Activated naive CD4-positive, alpha-beta T cell treated with anti-CD3 and anti-CD28 coated beads, Interleukin-2, amount 10 ng/mL, durations not matched to agents 5 hours and 36 hours (primary cell): ENCODE measurements at places on chromosomes 5 and 9. TPM values are rescaled to one million over a fixed set of nuclear protein-coding genes. Genes with fewer than 3 reads are reported as not detected.

Gene TEK
- not detected for total RNA-seq

Gene CYLC2
- not detected for total RNA-seq

Gene CBY3
- total RNA-seq, result 0.71 TPM

Gene IL31RA
- total RNA-seq, result not detected

Gene EIF4EBP3
- 13.2 TPM for total RNA-seq

Gene F2RL1
- 2.0 TPM for total RNA-seq

Gene NPR3
- total RNA-seq, result not detected

Gene PLAC8L1
- not detected for total RNA-seq

Gene TLR4
- total RNA-seq, result 0.15 TPM

Gene PCDHA9
- total RNA-seq, result not detected

Gene TAL2
- total RNA-seq, result not detected

Gene PITX1
- total RNA-seq, result 0.08 TPM

Gene CDH18
- total RNA-seq, result not detected
